ENCODE measurements at places on chromosomes 1 and 21.

GRCh38 chr1:171904778-171905450, 63.6 kb downstream of the DNM3 start:
- DNase-seq = no peak

DNA sequence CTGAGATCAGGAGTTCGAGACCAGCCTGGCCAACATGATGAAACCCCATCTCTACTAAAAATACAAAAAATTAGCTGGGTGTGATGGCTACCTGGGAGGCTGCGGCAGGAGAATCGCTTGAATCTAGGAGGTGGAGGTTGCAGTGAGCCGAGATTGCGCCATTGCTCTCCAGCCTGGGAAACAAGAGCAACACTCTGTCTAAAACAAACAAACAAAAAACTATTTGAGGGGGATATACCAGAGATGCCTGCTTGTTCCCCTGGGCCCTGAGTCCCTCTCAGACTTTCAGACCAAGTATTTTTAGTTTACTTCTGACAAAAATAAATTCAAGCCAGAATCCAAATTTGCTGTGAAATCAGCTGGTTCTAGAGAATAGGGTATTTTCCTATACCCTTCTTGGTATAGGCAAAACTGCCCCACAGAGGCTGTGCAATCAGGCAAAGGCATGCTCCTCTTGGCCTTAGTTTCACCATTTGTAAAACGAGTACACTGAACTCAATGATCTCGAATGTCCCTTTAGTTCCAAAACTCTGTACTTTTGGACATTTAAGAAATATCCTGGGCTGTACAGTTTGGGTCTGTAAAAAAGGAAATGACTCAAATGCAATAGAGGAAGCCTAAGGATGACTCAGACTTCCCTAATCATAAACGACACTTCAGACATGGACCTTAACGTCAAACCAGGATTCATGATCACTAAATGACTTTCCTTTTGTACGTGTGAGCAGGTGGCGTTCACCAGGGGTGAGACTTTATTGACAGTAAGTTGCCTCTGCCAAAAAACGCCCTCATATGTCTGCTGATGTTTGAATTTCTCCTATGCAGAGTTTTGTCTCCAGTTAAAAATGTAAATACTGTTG, 16.1 kb downstream of the ENSA start:
- DNase-seq = peak; percentile 57

GRCh38 chr1:177546346-177546745, 375.6 kb downstream of the BRINP2 start:
- DNase-seq = no peak

- DNase-seq = no peak
Observed at GRCh38 chr1:110483308-110483685, 32.3 kb downstream of the PROK1 start.

- DNase-seq = no peak
Observed at GRCh38 chr21:18840239-18840638, 436.7 kb upstream of the TMPRSS15 start.

Measured in globus pallidus (tissue), 1 donor.